Mammary epithelial cell (primary cell): ENCODE measurements at places on chromosomes 6 and 20. TPM values are rescaled to one million over a fixed set of nuclear protein-coding genes. Genes with fewer than 3 reads are reported as not detected.

RNF182 gene
- total RNA-seq, result 0.33 TPM

NELFCD gene
- total RNA-seq, result 58.7 and 69.7 TPM in 2 replicates

RUNX2 gene
- total RNA-seq, result 5.2 and 5.4 TPM in 2 replicates

GPLD1 gene
- total RNA-seq, result not detected in 2 replicates

CST5 gene
- total RNA-seq, result not detected in 2 replicates

TRIM31 gene
- total RNA-seq, result not detected

STMND1 gene
- not detected in 2 replicates for total RNA-seq

MEI4 gene
- total RNA-seq, result not detected

SUPT3H gene
- total RNA-seq, result 8.3 and 10.8 TPM in 2 replicates

SIRPD gene
- not detected in 2 replicates for total RNA-seq

UST gene
- total RNA-seq, result 13.0 and 18.5 TPM in 2 replicates

NTSR1 gene
- total RNA-seq, result 0.13 and 0.14 TPM in 2 replicates

SAPCD1 gene
- 3.2 and 3.9 TPM in 2 replicates for total RNA-seq

NRSN1 gene
- total RNA-seq, result not detected

CRIP3 gene
- 0.50 TPM for total RNA-seq

IL17A gene
- not detected for total RNA-seq

CRISP3 gene
- not detected for total RNA-seq

EPPIN gene
- not detected in 2 replicates for total RNA-seq

PREP gene
- total RNA-seq, result 55.3 TPM

E2F1 gene
- 2.1 and 12.7 TPM in 2 replicates for total RNA-seq

TPX2 gene
- total RNA-seq, result 32.2 and 74.3 TPM in 2 replicates

LIME1 gene
- 2.7 TPM for total RNA-seq

DUSP22 gene
- 21.5 and 22.3 TPM in 2 replicates for total RNA-seq

PSORS1C1 gene
- total RNA-seq, result 19.6 and 38.8 TPM in 2 replicates
